HL-60 (cell line): ENCODE measurements at places on chromosomes 5 and 9.

- DNase-seq, result no peak
Observed at GRCh38 chr9:17075146-17075757, 59.6 kb upstream of the CNTLN start.

DNA sequence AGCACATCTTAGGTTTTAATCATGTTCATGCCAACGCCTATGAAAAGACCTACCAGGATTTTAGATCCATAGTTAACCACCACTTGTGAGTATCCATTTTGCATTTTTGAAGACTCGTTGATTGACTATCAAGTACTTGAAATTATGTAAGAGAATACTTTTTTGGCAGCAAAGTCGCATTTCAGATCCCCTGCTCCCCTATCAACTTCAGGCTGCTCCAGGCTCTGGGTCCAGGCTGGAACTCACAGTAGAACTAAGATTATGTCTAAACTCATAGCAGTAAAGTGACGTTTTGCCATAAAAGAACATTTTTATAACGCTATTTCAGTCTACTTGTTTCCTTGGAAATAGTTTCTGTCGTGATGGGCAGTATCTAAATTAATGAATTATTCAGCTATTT is 267.7 kb downstream of the FANCC start:
- DNase-seq, result no peak

DNA sequence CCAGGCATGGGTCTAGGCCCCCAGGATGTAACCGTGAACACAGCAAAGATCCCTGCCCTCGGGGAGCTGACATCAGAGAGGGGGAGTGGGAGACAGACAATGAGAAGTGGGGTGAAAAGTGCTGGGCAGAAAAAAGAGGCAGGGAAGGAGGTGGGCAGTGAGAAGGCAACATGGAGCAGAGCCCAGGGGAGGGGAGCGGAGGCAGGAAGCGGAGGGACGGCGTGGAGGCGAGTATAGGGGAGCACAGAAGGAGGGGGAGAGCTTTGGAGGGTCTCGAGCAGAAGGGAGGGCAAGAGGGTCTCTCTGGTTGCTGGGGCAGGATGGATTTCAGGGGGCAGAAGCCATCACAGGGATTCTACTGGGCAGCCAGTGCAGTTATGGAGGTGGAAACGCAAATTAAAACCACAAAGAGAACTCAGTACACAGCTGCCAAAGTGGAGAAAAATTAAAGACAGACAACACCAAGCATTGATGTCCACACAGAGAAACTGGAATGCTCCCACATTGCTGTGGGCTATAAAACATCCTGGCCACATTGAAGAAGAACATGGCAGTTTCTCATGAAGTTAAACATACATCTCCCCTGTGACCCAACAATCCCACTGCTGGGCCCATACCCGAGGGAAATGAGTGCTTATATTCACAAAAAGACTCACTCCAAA is 21.1 kb upstream of the LAMC3 start:
- no peak for DNase-seq

DNA sequence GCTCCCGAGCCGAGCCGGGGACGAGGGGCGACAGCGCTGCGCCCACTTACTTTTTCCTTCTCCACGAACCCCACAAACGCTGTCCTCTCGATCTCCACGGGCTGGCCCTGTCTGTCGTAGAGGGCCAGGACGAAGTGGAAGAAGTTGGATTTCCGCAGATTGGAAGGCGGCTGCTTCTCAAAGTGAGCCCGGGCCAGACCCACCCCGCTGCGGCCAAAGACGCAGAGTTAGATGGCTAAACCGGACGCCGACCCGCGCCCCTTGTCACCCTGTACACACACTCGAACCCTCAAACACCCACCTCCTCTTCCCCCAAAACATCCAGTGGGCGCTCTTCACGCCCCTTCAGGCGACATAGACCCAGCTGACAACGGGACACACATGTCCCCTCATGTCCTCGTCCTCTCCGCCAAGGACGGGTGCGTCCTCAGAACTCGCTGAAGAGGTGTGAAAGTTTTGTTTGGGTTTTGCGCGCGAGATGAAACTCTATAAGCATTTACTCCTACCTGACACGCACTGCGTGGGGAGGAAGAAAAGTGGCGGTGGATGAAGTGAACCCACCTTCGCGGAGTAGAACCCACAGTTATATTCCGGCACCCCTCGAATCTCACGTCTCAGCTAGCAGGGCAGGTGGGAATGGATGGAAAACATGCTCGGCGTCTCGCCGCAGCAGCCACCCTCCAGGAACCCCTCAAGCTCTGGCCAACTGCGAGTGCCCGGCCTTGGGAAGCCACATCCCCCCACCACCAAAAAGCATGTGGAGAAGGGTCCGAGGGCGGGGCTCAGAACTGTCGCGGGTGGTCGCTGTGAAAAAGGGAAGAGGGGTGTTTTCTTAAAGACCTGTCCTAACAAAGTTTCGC is 2.6 kb downstream of the EBF1 start:
- DNase-seq, result no peak

- DNase-seq, result no peak
Observed at GRCh38 chr5:35902046-35902672, 36.3 kb downstream of the CAPSL start.

DNA sequence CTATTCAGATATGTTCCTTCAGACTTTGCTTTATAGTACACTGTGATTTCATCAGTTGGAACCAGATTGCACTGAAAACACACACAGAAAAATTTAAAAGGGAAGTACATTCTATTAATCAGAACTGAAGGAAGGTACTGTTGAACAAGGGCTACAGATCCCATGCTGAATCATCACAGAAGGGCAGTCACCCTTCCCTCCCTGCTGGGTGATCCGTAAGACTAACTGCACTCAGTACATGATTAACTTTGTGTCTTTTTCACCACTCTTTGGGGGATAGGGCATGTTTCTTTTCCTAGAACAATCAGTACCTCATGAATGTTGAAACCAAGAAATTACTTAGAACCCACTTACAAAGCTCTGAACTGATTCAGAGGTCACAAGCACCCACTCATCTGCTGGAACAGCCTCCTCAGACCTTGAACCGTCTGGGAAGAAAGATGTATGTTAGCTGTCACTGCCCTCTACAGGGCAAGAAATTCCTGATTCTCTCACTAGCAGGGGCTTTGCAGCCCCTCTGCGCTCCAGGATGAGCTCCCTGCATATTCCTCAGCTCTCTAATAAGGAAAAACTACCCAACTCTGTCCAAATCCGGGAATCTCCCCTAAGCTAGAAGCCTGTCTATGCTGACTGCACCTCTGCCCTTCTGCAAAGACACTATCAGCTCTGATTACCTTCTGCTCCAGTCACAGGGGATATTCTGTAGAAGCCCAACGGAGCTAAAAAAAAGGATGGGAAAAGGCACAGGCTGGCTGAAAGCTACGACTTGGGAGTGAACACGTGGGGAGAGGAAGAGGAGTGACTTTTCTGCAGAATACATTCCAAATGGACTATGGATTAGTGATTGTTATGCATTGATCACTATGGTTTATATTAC is 51.0 kb downstream of the IARS1 start:
- no peak for DNase-seq

DNA sequence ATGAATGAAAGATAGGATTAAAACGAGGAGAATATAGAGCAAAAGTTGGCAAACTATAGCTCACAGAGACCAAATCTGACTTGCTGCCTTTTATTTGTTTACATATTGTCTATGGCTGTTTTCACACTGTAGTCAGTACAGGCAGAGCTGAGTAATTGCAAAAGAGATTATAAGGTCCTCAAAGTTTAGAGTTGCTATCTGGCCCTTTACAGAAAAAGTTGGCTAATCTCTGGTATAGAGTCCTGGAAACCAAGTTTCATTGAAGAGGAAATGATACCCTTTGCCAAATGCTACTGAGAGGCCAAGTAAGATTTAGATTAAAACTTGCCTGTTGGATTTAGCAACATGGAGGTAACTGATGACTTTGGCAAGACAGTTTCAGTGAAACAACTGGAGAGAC is 36.0 kb downstream of the LYRM7 start:
- DNase-seq, result no peak

GRCh38 chr5:173961418-173961817 is 27.6 kb upstream of the C5orf47 start:
- DNase-seq, result no peak

DNA sequence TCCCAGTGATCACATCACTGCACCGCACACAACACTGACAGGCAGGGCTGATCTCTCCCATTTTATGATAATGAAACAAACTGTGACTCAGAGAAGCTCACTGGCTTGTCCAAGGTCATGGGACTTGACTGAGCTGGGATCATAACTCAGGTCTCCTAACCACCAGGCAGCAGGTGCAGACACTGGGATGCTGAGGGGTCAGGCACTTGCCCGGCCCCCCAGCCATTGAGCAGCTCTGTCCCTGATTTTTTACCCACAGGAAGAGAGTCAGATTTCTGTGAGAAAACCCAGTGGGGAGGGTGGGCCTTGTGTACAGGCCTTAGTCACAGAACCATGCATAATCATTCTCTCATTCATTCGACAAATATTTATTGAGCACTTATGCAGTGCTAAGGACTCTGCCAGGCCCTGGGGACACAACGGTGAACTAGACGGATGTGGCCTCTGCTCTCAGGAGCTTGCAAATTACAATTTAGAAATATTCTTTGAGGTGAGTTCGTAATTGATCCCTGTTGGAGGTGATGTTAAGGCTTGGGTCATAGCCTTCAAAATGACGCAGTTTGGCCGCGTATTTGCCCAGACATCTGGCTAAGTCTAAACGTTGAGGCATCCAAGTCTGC is 54.5 kb upstream of the TGFBR1 start:
- DNase-seq, result no peak

DNA sequence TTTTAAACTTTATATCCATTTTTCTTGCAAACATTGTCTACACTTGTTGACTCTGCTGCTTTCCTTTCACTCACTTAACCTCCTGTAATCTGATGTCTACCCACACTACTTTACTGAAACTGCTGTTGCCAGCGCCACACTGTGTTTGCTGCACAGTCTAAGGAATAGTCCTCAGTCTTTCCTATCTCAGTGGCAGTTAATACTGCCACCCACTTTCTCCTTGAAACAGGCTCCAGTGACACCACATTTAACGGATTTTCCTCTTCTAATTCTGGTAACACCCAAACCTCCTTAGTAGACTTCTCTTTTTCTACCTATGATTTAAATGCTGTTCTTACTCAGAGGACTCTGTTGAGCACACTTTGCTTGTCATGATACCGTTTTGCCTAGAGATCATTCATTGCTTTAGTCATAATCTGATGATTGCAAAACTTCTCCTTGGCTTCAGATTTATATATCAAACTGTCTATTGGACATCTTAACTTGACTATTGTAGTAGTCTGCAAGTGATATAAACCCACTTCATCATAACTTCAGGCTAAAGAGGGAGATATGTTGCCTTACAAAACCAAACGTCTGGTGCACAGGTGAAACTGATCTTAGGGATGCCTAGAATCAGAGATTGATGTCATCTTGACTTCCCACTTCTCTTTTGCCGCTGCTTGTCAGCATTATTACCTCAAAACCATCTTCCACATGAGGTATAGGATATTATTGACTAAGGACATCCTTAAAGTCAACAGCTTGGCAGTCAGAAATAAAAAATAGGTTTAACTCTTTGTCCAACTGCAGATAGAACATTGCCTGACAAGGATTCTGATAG is 94.1 kb downstream of the CDC42SE2 start:
- peak; percentile 10 for DNase-seq

DNA sequence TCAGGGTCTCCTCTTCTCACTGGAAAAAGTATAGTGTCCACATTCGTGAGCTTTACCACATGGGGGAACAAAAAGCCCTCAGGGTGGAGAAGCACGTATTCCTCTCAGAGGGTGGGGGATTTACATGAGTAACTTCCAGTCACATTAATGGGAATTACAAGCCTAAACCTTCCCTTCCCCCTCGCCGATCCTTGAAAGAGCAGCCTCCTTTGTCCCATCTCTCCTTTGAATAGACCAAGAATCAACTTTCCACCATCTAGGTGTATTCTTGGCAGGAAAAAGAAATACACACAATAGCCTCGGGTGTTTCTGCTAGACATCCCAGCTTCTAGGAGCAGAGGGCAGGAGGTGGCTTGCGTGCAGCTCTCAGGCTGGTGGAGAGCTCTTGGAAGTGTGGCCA is 144.4 kb downstream of the ZNF462 start:
- no peak for DNase-seq

- DNase-seq, result no peak
Observed at GRCh38 chr5:155898284-155898683, 428.7 kb upstream of the SGCD start.

- DNase-seq, result no peak
Observed at GRCh38 chr5:13346401-13346800, 598.1 kb downstream of the DNAH5 start.

GRCh38 chr5:78243639-78244038 is 50.9 kb downstream of the AP3B1 start:
- no peak for DNase-seq

GRCh38 chr5:181217803-181218062 is 5.3 kb upstream of the TRIM41 start:
- no peak for DNase-seq

- no peak for DNase-seq
Observed at GRCh38 chr9:100096378-100096916, 2.4 kb downstream of the ERP44 start.

DNA sequence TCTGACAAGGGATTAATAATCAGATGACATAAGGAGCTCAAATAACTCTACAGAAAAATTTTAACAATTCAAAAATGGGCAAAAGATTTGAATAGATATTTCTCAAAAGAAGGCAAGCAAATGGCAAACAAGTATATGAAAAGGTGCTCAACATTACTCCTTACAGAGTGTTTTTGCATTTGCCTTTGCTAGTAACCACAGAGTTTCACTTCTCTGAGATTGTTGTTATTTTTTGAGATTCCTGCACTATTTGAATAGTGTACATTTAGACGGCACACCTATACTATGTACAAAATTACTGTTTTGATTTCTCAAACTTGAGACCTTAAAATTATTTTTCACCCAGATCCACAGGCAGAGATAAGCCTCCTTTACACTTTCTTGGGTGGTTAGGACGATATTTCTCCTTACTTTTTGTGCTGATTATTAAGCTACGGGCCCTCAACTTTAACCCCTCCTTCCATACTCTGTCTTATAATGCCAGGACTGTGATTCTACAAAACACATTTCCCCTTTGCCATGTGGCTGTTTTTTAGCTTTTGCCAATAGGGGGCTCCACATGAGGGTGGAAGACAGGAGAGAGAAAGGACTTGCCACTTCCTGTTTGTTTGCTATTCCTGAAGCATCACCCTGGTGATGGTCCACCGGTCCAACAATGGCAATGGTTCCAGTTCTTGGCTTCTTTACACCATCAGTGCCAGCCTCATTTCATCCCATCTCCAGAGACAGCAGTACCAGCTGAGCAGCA is 65.0 kb upstream of the DAP start:
- DNase-seq, result peak; percentile 28

- no peak for DNase-seq
Observed at GRCh38 chr9:86721843-86722705, 225.2 kb downstream of the GAS1 start.

DNA sequence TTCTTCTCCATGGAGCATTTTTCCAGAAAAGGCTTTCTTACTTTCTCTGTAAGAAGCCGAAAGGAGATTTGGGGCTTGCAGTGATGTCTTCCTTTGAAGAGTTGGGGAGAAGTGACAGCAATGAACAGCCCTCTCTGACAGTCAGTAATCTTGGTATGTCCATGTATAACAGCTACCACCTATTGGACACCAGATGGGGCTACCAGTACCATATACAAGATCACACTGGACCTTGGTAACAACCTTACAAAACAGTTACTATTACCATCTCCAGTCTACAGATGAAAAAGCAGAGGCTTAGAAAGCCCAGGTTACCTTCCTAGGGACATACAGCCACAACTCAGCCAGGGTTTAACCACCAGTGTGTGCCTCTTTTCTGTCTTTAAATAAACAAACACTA is 272.7 kb upstream of the TRPC7 start:
- DNase-seq, result no peak

GRCh38 chr9:20945269-20945668 is 86.2 kb downstream of the HACD4 start:
- DNase-seq, result no peak
